ENCODE measurements at places on chromosomes 2 and 18. TPM values are rescaled to one million over a fixed set of nuclear protein-coding genes. Genes with fewer than 3 reads are reported as not detected.

The TFCP2L1 gene
- total RNA-seq: 20.7 TPM

The DSG4 gene
- total RNA-seq: not detected

The SERPINB7 gene
- total RNA-seq: 116 TPM

The WNT10A gene
- total RNA-seq: 7.5 TPM
